ENCODE measurements at places on chromosomes 4 and X.

DNA sequence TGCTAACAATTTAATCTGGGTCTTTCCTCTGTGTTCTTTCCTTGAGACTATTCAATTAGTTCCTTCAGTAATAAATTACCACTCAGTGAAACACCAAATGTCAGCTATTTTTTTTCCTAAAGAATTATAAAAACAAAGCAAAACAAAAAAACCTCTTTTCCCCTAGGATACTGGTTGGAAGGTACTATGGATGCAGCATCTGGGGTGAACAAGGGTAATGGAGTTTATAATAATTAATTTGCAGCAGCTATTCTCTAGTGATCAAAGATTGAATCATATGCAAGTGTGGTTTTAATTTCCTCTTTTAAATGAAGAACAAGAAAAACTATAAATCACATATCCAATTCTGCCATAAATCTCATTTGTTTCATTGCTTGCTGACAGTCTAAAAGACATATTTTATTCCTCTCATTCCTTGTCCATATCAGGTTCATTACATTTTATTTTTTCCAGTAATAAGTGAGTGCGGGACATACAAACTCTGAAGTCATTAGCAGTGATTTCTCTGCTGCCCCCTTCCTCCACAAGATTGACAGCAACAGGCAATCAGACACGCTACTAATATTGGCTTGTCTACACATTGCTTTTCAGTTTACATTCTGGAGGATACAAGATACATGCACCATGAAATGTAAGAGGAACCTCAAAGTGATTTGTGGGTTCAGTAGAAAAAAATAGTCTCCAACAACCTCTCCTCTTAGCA is 1093.4 kb upstream of the SLIT2 start:
- no peak for DNase-seq

GRCh38 chr4:139392797-139393196 is 61.1 kb upstream of the RAB33B start:
- DNase-seq = no peak

DNA sequence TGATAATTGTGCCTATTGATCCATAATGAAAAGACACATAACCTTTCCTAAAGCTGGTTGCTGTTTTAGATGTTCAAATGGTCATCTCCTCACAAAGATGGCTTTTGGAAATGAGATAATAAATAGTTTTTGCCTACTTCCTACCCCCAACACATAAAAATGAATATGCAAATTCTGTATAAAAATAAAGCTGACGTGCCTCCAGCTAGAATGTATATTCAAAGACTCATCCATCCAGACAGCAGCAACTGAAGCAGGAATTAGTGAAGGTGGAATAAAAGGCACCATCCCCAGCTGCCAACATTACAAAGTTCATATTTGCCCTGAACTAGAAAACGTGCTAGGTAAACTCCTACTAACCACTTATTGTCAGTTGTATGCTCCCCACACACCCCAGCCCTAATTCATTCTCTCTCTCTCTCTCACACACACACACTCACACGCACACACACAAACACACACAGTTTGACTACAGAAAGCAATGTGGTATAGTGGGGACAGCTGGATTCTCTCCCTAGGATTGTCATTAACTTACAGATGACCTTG is 53.6 kb downstream of the PCDH19 start:
- DNase-seq = no peak

DNA sequence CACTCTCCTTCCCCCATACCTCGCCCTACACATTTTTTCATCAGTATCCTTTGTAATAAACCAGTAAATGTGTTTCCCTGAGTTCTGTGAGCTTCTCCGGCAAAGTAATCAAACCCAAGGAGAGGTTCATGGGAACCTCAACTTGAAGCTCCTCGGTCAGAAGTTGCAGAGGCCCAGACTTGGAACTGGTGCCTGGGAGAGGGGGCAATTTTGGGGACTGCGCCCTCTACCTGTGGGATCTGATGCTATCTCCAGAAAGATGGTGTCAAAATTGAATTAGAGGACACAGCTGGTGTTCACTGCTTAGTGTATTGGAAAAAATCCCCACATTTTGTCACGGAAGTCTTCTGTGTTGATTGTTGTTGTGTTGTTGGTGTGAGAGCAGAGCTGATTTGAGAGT is 70.6 kb downstream of the ATP11C start:
- DNase-seq = no peak

DNA sequence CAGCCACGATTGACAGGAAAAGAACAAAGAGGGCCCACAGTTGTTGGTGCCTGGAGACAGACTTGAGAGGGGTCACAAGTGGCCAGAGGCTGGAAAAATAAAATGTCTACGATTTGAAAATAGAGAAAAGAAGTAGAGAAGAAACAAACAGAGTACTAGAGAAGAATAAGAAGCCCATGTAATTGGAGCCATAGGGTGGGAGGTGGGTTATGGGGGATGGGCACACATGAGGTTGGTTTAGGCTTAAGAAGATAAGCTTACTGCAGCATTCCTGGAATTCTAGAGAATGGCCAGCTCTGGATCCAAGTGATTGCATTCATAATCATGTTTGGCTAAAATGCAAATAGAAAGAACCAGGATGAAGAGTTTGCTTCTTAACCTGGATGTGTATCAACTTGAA is 210.7 kb downstream of the MAML3 start:
- DNase-seq = no peak

GRCh38 chrX:139198936-139199335 is 331.6 kb upstream of the F9 start:
- DNase-seq = no peak

DNA sequence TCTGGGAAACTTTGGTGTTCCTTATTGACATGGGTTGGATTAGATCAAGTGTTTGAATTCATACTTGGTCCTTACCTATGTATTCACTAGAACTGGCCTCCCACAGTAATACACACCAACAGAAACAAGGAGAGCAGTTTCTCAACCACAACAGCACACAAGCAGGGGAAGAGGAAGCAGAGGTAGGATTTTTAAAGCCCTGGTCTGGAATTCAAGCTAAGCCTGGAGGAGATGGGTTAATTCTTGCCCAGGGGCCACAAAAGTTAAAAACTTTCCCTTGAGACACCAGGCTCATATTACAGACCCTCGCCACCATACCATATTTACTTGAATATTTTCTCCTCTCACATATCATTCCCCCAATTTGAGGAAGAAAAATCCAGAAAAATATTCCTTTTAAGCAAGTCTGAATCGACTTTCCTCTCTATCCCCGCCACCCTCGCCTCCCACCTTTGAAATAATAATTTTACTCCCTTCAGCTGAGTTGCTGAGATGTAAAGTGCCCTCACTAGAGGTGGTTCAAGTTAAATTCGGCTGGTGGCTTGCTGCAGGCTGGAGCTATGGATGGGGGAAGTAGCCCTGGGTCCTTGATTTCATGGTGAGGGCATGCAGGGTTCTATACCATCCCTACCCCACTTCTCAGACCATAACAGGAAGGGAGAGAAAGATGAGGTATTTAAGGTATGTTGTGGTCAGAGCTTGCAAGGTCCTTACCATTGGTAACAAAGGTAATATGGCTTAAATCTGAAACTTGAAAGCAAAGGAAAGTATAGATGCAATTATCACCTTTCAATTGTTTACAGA is 440.2 kb downstream of the INPP4B start:
- no peak for DNase-seq

GRCh38 chr4:139933541-139933940 is 220.4 kb downstream of the MAML3 start:
- no peak for DNase-seq

GRCh38 chrX:54181202-54181953 is 1.7 kb downstream of the FAM120C start:
- DNase-seq = no peak

DNA sequence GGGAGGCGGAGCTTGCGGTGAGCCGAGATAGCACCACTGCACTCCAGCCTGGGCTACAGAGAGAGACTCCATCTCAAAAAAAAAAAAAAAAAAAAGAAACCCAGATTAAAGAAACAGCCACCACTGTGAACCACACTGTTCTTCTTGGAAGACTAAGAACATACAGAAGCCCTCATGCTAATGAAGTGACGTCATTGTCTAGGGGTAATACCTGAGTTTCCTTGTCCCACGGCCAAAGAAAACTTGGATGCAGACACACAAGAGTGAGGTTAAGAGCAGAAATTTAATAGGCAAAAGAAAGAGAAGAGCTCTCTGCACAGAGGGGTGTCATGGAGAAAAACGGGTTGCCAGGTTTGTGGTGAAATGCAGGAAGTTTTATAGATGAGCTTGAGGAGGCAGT is 691.6 kb downstream of the NLGN4X start:
- DNase-seq = no peak

DNA sequence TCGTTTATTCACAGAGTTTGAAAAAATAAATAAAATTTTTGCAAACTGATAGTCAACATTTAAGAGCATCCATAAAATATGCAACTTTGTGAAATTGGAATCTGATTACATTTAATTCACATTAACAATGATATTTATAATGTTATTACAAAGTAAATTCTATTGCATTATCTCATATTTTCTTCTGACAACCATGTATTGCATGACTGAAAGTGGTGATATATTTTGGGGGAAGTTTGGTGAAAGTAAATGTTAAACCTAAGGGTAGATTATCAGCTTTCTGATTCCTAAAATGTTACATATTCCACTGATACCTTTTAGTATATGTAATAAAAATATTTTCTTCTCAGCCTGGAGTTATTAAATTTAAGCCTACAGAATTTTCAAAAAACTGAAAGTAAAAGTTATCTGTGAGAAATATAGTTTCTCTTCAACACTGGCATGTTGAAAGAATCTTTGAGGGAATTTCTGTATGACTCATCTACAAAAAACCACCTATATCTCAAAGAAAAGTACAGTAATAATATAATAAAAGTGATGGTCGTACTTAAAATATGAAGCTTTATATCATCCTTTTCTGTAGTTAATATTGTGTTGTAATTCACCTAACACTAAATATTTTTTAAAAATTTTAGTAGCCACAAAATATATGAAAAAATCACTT is 1179.6 kb upstream of the PCDH7 start:
- no peak for DNase-seq

- no peak for DNase-seq
Measured at GRCh38 chrX:65642914-65643491, 24.5 kb upstream of the MSN start.

- DNase-seq = peak; percentile 2
Measured at GRCh38 chr4:91113130-91113706, 986.0 kb downstream of the CCSER1 start.

DNA sequence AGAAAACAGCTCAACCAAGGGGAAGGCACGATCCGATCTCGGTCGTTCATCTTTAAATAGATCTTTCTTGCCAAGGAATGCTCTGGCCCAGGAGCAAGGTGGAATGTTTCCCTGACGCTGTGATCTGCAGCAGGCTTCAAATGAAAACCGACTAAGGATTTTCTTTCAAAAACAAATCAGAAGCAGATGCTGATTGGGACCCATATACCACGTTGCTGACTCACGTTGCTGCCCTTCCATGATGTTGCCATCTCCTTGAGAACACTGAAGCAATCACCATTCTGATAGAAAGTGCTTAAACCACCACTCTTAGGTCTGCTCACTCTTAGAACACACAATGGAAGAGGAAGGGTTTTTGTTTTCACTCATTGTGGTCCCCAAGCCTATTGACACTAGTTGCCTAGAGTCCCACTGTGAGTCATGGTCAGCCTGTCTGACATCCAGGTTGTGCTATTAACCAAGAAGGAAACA is 26.1 kb downstream of the LAMTOR3 start:
- DNase-seq = peak; percentile 67

- DNase-seq = peak; percentile 41
Measured at GRCh38 chr4:65670331-65671031, at the start of gene EPHA5. Gene EPHA5, minus strand, starts transcription at chr4:65670489. Its CDS starts 747 bp downstream, at chr4:65669742.

- no peak for DNase-seq
Measured at GRCh38 chrX:106038625-106039024, at the start of gene SERPINA7. Gene SERPINA7, minus strand, starts transcription at chrX:106038727. Its CDS starts 1,669 bp downstream, at chrX:106037058.

DNA sequence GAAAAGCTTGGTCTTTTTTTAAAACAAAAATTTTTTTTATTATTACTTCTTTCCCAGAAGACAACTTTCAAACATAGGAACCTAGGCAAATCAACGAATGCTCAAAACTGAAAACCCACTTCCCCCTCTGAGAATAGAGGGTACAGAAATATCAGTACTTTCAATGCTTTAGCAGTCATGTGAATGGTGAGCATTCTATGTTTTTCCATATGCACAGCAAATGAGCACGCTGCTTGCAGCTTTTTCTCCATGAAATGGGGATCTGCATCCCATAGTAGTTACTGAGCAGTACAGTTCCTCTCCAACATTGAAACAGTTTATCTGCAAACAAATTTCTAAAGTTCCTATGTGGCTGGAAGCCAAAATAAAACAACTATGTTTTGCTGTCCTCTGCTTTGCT is 108.4 kb upstream of the BMP2K start:
- DNase-seq = no peak

GRCh38 chr4:121720109-121720508 is 23.3 kb upstream of the ANXA5 start:
- no peak for DNase-seq

DNA sequence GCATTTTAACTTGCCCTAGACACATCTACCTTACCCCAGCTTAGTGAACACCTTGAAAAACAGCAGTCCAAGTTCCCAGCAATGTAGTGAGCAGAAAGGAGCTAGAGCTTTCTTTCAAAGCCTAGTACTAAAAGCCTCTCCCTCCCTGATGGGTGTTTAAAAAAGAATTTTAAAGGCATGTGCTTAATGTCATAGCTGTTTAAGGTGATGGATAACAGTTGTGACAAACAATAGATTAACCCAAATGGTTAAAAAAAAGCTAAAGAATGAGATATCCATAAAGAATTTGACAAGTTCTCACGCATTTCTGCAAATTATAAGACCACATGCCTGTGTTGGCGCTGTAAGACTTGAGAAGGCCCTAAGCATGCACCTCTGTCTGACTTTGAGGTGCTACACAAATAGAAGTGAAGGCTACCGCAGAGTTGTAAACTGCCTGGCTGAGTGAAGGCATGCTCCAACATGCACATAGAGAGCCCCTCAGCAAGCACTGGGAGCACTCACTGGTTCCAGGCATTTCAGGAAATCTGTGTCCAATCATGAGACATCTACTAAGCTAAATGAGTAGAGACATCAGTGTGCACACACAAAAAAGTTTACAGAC is 94.0 kb downstream of the PHF8 start:
- DNase-seq = no peak

DNA sequence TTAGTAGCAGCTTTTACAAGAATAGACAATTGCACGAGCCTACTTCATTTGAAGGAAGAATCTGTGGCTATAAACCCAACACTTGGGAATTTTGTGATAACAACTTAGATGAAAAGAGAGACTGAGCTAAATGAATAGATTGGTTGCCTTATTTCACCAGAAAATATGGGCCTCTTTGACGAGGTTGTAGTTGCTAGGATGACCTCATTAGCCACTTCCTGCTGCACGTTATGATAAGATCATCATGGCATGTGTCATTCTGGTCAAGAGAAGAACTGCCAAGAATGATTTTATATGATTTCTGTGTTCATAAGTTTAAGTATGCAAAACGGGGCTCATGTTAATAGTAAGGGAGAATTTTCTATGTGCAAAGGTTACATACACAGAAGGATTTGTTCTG is 321.9 kb upstream of the GIMD1 start:
- peak; percentile 11 for DNase-seq

GRCh38 chrX:22349116-22349515 is 76.4 kb downstream of the CBLL2 start:
- DNase-seq = no peak

- no peak for DNase-seq
Measured at GRCh38 chr4:786861-787300, 39.0 kb downstream of the CPLX1 start.

GRCh38 chr4:111991797-111992196 is 153.5 kb upstream of the FAM241A start:
- DNase-seq = peak; percentile 47

GRCh38 chr4:140112576-140112975 is 41.4 kb downstream of the MAML3 start:
- DNase-seq = no peak

- no peak for DNase-seq
Measured at GRCh38 chrX:51834076-51834475, 59.3 kb upstream of the MAGED1 start.

GRCh38 chrX:155263854-155264628 is at the start of gene RAB39B:
Gene RAB39B, minus strand, starts transcription at chrX:155264491. Its CDS starts 203 bp downstream, at chrX:155264288.
- peak; percentile 61 for DNase-seq
